ENCODE measurements at places on chromosomes 5 and 9. TPM values are rescaled to one million over a fixed set of nuclear protein-coding genes. Genes with fewer than 3 reads are reported as not detected.

DNA sequence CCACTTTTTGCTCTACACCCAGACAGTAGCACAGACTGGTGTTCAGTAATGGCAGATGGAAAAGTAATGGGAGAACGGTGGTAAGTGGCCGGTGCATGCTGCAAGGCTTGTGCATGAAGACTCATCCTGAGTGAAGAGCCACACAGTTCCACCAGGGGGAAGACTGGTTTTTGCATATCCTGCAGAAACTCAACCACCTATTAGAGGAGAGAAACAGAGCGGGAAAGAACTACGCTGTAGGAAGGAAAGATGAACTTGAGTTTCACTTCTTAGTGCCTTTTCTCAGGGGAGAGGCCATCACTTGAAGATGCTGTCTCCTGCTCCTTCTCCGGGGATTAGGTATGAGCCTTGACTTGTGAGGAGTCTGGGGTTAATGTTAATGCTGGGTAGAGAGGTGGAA lies 9.4 kb upstream of the PRSS3 start:
- H3K27me3 ChIP-seq = no peaks in the 10 kb centered on the region
- DNase-seq = no peak
- H3K36me3 ChIP-seq = no peaks in the 10 kb centered on the region
- H3K4me3 ChIP-seq = no peak overlapping the region
- no peaks in the 10 kb centered on the region for H3K4me1 ChIP-seq

Gene GCNT1
- 1.6 TPM for total RNA-seq

GRCh38 chr9:83070261-83070660 lies 7.3 kb upstream of the RASEF start:
- no peak overlapping the region for H3K4me3 ChIP-seq
- no peaks in the 10 kb centered on the region for H3K36me3 ChIP-seq
- no peaks in the 10 kb centered on the region for H3K4me1 ChIP-seq
- no peak for DNase-seq

Gene GARIN3
- total RNA-seq = not detected

GRCh38 chr9:108419379-108419778 lies 436.4 kb downstream of the ACTL7B start:
- H3K27me3 ChIP-seq = no peaks in the 10 kb centered on the region
- H3K4me1 ChIP-seq = peaks cover 8% of the 10 kb centered on the region
- H3K36me3 ChIP-seq = no peaks in the 10 kb centered on the region

DNA sequence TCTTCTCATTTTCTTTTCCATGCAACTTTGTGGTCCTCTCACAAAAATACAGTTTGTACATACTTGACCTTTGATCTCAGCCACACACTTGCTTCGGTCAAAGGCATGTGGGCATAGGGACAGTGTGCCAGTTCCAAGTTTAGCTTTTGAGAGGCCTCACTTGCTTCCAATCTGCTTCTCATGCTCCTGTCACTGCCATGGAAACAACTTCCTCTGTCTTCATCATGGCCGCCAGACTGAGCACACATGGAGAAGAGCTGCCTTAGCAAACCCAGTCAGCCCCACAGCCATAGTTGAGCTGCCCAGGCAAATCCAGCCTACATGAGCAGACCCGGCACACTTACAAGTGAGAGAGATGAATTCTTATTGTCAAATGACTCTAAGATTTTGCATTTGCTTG lies 138.2 kb upstream of the TUSC1 start:
- no peaks in the 10 kb centered on the region for H3K27me3 ChIP-seq
- no peak overlapping the region for H3K4me3 ChIP-seq
- no peak overlapping the region for H3K27ac ChIP-seq
- DNase-seq = no peak
- H3K4me1 ChIP-seq = peaks cover 8% of the 10 kb centered on the region

Gene TRAF1
- total RNA-seq = 3.8 TPM

Gene ADAMTS16
- 1.7 TPM for total RNA-seq

- no peaks in the 10 kb centered on the region for H3K27me3 ChIP-seq
- H3K27ac ChIP-seq = no peak overlapping the region
- no peaks in the 10 kb centered on the region for H3K36me3 ChIP-seq
- peaks cover 7% of the 10 kb centered on the region for H3K4me1 ChIP-seq
- no peak overlapping the region for H3K4me3 ChIP-seq
Observed at GRCh38 chr9:96680812-96681499, 25.8 kb upstream of the PRXL2C start.

Measured in neural crest cell (in vitro differentiated cells).